Endodermal cell (in vitro differentiated cells): ENCODE measurements at places on chromosomes 5 and 9.
A peak's percentile ranks its signal among the peaks of the same experiment; 100 is the strongest.

DNA sequence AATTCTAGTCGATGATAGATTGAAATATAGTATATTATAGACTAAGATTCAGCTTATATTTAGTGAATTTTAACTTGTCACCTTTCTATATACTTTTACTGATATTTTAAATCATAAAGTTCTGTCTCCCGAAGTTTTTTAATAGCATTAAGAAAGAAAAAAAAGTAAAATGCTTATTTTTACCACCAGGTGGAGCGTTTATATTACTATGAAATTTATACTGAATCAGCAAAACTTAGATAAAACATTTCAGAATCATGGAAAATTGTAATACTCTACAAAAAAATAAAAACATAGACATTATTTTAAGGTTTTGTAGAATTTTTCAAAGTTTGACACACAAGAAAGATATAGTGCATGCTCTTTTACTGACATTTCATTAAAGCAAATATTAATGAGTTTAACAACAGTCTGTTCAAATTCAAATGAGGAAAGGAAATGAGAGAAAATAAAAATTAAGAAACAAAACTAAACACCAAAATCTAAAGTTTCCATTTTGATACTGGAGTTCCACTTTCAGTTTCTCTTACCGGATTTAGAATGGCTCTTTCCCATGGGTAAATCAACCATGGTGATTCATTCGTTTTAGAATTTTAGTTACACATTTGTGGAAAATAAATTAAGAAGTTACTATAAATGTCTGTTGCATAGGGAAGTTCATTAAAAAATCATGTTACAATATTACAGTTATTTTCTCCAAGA, 1035.3 kb downstream of the CDH12 start:
- no peak for DNase-seq

DNA sequence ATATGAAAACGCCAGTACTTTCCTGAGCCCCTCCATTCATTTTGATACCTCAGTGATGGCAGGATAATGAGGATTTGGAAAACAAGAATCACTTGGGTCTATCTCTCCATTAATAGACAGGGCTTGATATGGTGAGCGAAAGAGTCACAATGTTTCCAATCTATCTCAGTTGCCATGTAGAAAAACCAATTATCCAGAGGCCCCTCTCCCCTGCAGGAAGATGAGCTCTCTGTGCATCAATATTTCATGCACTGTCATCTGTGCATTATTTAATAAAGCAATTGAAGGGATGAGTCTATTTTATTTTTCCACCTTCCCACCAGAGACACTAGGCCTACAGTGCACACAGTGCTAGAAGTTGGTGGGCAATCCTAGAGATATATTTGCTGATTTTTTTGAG, 326.9 kb downstream of the SPOCK1 start:
- no peak for DNase-seq

GRCh38 chr9:20623748-20624124, 1.4 kb upstream of the MLLT3 start:
- DNase-seq = no peak

GRCh38 chr5:156423597-156423996, 96.6 kb downstream of the SGCD start:
- DNase-seq = no peak

DNA sequence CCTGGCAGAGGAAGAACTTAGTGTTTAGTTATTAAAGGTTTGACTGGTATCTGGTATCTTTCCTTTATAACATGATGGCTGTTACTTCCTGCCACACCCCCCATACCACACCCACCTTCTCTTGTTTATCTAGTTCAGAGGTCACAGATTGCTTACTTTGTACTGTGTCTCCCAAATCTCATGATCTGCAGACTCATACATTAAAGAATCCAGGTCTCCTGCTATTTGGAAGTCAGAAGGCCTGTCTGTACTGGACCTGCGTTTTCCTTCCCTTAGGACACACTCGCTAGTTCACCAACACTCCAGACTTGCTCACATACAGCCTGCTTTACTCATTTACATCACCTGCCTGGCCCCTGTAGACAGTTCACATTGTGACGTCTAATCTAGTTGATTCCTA, 39.3 kb downstream of the NUDT12 start:
- no peak for DNase-seq

DNA sequence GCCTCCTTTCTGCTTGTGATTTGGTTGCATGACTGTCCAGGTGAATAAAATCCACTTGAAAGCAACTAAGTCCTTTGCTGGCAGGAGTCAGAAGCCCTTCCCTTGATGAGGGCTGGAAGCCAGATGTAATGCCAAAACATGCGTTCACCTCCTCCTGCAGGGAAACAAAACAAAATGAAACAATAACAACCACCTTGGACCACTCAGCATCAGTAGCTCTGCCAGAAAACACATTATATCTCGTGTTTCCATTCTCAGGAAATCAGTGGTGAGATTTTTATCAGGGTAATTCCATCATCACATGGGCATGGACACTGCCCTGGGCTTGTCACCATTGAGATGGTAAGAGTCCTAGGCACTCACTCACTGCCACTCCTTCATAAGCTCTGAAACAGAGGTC, 350.3 kb upstream of the ACTBL2 start:
- no peak for DNase-seq

DNA sequence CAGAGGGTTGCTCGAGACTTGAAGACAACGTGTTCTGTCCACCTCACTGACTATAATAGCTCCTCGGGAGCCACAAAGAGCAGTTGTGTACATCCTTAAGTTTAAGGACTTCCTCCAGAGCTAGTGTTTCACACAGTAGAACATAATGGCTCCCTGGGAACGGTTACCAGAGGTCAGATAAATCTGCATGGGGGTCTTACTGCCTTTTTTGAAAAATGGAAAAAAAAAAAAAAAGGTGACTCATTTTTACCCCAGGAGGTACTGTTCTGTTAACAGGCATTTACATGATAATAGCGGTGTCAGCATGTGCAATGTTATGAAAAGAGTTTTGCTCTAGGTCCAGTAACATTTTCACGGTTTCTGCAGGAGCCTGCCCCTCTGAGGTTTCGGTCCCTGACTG, 498.9 kb upstream of the WWC1 start:
- DNase-seq = no peak

DNA sequence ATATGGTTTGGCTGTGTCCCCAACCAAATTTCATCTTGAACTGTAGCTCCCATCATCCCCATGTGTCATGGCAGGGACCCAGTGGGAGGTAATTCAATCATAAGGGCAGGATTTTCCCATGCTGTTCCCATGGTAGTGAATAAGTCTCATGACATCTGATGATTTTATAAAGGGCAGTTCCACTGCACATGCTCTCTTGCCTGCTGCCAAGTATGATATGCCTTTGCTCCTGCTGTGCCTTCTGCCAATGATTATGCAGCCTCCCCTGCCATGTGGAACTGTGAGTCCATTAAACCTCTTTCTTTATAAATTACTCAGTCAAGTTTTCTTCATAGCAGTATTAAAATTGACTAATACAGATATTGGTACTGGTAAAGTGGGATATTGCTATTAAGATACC, 42.4 kb downstream of the MARCHF11 start:
- DNase-seq = no peak

DNA sequence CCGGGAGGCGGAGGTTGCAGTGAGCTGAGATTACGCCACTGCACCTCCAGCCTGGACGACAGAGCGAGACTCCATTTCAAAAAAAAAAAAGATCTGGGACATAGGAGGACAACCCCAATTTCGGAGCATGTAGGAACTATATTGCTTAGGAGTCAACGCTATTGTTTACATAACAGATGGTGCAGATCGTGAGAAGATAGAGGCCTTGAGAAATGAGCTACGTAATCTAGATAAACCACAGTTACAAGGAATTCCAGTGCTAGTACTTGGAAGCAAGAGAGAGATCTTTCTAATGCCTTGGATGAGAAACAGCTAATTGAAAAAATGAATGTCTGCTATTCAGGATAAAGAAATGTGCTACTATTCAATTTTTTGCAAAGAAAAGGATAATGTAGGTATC, 20.3 kb downstream of the TBC1D2 start:
- no peak for DNase-seq

GRCh38 chr5:35853631-35854030, 3.1 kb upstream of the IL7R start:
- no peak for DNase-seq

DNA sequence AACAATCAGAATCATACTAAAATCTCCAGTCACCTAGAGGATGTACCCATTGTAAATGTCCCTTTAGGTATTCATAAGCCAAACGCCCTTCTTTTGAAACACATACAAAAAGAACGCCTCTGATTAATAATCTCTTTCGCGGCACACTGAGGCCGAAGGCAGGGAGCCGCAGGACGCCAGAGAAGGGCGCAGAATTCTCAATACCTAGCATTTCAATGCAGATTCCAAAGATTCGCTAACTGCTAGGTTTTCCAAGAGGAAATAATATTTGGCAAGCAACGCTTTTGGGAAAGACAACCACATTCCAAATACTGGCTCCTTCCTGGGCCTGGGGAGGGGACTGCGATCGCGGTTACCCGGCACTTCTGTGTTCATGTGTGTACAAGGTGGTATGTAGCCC, 203.3 kb downstream of the MEF2C start:
- DNase-seq = no peak

GRCh38 chr9:110650991-110651411, 17.6 kb upstream of the MUSK start:
- no peak for DNase-seq

GRCh38 chr9:93657331-93658111, 81.1 kb downstream of the PHF2 start:
- no peak for DNase-seq

- no peak for DNase-seq
These were observed 215.6 kb downstream of the ACTL7B start for GRCh38 chr9:108640230-108640629.

DNA sequence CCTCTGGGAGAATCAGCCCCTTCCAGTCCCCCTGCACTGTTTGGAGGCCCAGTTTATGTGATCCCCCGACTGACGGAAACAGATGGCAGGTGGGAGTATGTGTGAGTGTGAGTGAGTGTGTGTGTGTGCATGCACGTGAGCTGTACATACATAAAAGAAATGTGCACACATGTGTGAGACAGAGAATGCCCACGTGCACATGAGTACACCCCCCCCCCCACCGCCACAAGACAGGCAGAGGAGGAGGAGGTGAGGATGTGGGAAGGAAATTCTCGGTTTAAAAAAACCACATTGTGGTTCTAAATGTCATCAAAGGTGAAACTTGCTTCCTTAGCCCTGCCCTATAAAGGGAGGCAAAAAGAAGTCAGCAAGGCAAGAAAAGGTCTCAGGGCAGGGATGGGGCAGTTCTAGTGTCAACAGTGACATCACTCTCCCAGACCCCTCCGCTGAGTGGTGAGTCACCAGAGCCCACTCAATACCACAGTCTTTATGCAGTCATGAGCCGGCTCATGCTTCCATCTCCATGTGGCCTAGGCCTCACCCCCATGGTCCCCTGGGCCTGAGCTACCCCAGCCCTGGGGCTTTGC, 79.2 kb upstream of the HSPA9 start:
- peak; percentile 48 for DNase-seq

- DNase-seq = no peak
These were observed 86.8 kb upstream of the OSMR start for GRCh38 chr5:38758774-38759600.

DNA sequence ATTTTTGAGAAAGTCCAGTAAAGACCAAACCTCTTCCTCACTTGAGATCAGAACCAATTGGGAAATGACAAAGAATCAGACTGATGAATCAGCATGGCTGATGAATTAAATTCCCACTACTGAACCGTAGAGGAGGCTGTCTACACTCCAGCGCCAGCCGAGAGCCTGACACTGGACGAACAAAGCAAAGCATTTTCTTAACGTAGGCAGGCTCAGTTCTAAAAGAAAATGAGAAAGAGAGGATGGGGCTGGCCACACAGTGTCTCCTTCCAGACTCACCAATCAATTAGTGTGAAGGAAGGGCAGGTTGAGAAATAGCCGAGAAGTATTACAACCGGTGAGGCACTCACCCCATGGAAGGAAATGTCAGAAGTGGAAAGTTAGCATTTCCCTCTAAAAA, 49.4 kb downstream of the ITGA1 start:
- DNase-seq = no peak

DNA sequence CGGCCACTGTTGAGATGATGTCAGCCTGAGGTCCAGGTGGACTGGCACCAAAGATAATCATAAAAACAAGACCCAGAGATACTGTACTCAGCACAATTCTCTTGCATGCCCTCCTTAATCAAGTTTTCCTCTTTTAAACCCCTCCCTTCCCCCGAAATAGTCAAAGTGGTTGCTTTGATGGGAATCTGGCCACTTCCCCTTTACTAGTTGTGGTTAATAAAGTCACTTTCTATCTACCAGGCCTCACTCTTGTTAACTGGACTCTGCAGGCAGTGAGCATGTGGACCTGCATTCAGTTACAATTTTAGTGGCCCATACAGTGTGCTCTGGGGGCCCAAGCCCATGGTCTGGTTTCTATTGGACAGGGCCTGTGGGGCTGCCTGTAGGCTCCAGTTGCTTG, 17.5 kb downstream of the FBP2 start:
- DNase-seq = no peak

- no peak for DNase-seq
These were observed 195.9 kb downstream of the TMEM38B start for GRCh38 chr9:105890046-105890822.

DNA sequence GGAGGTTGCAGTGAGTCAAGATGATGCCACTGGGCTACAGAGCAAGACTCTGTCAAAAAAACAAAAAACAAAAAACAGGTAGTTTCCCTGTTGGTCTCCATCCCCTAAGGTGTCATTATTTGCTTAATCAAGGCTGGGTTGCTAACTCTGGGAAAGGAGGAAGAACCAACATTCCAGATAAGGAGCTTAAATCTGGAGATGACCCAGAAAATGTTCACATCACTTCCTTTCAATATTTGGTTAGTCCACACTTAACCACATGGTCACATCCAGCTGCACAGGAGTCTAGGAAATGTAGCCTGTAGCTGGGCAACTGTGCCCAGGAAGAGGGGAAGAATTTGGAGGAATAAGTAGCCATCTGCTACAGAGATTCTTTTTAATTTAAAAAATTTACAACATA, 25.9 kb upstream of the MEGF9 start:
- no peak for DNase-seq

DNA sequence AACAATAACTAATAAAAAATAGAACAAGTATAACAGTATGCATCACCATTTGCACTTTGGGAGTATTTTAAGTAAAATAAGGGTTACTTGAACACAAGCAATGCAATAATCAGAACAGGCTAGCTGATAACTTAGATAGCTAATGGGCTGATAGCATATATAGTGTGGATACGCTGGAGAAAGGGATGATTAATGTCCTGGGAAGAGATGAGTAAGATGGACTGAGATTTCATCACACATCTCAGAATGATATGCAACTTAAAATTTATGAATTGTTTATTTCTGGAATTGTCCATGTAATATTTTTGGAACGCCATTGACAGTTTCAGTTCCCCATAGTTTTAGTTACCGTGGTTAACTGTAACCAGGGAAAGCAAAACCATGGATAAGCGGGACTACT, 173.6 kb downstream of the ISL1 start:
- DNase-seq = no peak

DNA sequence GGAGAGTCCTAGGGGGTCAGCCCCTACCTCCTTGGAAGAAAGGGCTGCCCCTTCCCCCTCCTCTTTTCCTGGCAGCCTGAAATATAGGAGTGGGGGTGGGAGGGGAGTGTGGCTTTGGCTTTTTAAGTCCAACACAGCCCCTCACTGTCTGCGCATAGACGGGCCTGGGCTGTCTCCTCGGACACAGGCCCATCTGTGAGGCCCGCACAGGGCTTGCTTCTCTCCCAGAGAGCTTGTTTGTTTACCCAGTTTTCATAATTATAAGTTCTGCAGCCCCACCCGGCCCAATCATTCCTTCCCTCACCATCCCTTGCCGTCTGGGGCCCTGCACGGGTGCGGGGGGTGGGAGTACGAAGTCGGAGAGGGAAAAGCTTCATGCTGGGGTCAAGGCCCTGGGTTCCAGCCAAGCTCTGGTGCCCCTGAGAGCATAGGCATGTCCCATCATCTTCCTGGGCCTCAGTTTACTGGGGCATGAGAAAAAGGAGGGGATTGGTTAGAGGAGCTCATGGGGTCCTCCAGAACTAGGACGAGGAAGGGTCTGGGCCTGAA, 54.0 kb upstream of the STXBP1 start:
- DNase-seq = no peak
